ENCODE measurements at places on chromosomes 2 and 18. TPM values are rescaled to one million over a fixed set of nuclear protein-coding genes. Genes with fewer than 3 reads are reported as not detected.

Gene LYPD6B
- not detected for total RNA-seq

DNA sequence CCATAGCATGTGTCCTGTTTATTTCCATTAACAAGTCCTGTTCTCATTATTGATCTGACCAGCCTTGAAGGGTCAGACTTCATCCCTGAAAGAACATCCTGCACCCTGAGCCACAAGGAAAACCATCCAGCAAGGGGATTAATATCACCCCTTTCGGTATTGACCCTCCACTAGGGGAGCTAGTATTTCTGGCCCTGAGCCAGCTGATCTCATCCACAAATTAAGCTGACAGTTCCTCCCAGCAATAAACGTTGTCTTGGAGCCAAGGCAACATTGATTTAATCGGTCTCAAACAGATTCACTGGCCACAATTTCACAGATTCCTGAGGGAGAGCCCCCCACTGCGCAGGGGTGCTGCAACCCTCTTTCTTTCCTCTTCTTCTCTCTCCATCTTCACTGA, 353.1 kb upstream of the FANCL start:
- DNase-seq = no peak
- peaks cover 2% of the 10 kb centered on the region for H3K27me3 ChIP-seq
- no peaks in the 10 kb centered on the region for H3K36me3 ChIP-seq

DNA sequence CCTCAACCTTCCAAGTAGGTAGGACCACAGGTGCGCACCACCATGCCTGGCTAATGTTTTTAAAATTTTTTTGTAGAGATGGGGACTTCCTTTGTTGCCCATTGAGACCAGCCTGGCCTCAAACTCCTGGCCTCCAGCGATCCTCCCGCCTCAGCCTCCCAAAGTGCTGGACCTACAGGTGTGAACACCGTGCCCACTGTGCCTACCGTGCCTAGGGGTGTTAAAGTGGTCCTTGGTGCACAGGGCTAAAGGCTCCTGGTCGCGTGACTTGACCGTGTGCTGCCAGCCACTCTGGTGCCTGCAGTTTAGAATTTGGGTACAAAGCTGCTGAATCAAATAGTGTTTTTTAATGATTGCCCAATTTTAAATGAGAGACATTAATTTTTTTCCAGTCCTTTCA, 51.0 kb upstream of the KCNG2 start:
- no peak overlapping the region for H3K27ac ChIP-seq
- no peaks in the 10 kb centered on the region for H3K27me3 ChIP-seq
- no peak overlapping the region for H3K4me3 ChIP-seq
- H3K4me1 ChIP-seq = no peaks in the 10 kb centered on the region
- H3K36me3 ChIP-seq = peaks cover 51% of the 10 kb centered on the region

- no peak overlapping the region for H3K27ac ChIP-seq
- H3K27me3 ChIP-seq = no peaks in the 10 kb centered on the region
- DNase-seq = no peak
- no peaks in the 10 kb centered on the region for H3K4me1 ChIP-seq
- H3K4me3 ChIP-seq = no peak overlapping the region
Measured at GRCh38 chr18:56445422-56445821, 193.0 kb downstream of the TXNL1 start.
